ENCODE measurements at places on chromosomes 3 and 15. TPM values are rescaled to one million over a fixed set of nuclear protein-coding genes. Genes with fewer than 3 reads are reported as not detected.

The FMN1 gene
- 4.0 TPM for total RNA-seq

DNA sequence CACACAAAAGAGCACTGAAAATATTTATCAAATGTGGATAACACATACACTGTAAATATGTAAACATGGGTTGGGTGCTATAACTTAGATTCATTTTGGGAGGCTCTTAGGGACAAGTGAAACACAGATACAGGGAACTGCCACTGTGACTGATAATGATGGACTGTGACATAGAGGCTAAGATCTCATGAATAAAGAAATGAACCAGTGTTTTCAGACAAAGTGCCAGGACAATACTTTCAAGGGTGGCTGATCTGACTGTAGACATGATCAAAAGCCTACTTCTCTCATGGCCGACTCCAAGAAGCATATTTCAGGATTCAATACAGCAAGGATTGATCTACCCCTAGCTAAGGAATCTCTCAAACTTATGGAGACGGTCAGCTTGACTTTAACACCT is 353.8 kb downstream of the FGF12 start:
- DNase-seq = no peak

The CGNL1 gene
- 6.9 TPM for total RNA-seq

GRCh38 chr15:68818769-68819494 is 1.8 kb downstream of the ANP32A start:
- DNase-seq = no peak

The PTPN9 gene
- 37.0 TPM for total RNA-seq

DNA sequence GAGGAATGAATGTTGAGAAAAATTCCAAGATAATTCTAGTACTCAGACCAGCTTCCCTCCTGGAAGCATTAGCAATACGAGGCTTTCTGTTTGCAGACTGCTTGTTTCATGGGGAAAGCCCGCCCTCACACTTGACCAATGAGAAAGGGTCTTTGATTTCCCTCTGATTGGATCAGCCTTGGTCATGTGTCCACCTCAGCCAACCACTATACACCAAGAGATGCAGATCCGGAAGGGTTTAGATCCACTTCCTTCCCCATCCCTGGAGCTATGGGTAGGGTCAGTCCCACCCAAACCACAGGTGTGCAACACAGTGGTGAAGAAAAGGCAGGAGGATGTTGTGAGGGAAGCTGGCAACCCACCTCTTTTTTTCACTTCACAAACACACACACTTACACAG is 154.7 kb downstream of the SV2B start:
- DNase-seq = no peak

GRCh38 chr3:162292409-162292808 is 795.8 kb downstream of the OTOL1 start:
- DNase-seq = no peak

The FGD5 gene
- 0.30 TPM for total RNA-seq

DNA sequence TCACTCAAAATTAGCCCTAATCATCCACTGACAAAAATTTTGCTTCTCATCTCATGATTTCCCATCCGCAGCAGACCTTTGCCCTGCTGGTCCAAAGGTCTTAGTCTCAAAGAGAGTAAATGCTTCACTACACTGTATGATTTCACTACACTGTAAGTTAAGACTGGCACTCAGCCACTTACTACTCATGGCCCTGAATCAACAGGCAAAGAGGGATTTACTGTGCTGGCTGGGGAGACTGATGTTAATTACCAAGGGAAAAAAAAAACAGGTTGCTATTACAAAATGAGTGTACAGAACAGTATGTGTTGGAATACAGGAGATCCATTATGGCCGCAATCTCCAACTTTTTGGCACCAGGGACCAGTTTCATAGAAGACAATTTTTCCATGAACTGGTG is 214.8 kb downstream of the ZMAT3 start:
- peak; percentile 18 for DNase-seq

The VIPR1 gene
- 0.69 TPM for total RNA-seq

GRCh38 chr3:13011573-13012220 is 61.5 kb downstream of the IQSEC1 start:
- DNase-seq = no peak

The ZMYND10 gene
- total RNA-seq = 4.7 TPM

The PRR20G gene
- total RNA-seq = not detected
